ENCODE measurements at places on chromosomes 1 and 21.

- no peak for DNase-seq
These were observed 60.1 kb upstream of the SMYD2 start for GRCh38 chr1:214220891-214221290.

DNA sequence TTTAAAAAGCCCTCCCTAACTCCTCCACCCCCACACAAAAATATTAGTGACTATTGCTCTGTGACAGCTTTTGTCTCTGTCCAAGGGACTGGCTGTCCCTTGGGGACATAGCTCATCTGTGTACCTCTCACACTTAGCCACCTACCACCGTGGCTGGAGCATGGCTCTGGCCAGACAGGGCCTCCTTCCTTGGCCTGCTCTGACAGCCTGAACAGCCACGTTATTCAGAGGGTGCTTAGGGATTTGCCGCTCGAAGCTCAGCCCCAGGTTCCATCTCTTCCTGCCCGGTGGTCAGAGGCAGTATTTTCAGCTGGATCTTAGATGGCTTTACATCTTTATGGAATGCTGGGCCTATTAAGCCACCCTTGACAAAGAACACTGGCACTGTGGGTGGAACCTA, 6.1 kb upstream of the CELSR2 start:
- no peak for DNase-seq

- no peak for DNase-seq
These were observed 12.3 kb downstream of the SLC44A3 start for GRCh38 chr1:94832446-94832845.

DNA sequence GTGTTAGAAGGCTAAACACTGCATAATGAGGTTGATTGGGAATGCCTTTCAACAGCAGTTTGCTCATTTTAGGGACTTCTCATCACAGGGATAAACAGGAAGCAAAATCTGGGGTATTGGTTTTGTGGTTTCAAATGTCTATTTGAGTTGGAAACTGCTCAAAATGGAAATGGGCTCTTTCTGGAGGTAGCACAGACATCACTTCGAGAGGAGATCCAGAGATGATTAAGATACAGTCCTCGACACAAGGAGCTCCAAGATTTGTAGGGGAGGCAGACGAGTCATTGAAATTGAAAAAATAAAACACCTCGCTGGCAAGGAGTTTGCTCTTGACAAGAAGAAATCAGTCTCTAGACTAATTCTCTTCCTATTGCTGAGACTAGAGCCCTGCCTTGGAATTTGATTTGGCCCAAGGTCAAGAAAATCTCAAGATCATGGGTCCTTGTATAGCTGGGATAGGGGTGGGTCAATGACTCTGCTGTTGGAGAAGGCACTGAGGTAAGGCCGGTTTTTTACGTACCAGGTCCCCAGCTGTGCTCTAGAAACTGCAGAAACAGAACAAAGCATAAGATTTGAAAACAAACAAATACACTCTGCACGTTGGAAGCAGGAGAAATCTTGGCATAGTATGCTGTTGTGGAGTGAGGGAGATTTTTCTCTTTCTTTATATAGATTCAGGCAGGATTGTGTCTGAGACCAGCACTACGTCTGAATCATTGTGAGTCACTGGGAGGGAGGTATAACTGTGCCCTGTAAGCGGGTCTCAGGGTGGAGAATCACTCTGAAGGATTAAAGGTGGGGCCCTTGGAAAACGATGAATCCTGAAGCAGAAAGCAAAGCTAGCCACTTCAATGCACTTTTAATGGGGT, 17.7 kb upstream of the KLHDC8A start:
- no peak for DNase-seq

GRCh38 chr1:177230228-177231016, 59.7 kb downstream of the BRINP2 start:
- DNase-seq = no peak
